ENCODE measurements at places on chromosomes 13 and 19.

DNA sequence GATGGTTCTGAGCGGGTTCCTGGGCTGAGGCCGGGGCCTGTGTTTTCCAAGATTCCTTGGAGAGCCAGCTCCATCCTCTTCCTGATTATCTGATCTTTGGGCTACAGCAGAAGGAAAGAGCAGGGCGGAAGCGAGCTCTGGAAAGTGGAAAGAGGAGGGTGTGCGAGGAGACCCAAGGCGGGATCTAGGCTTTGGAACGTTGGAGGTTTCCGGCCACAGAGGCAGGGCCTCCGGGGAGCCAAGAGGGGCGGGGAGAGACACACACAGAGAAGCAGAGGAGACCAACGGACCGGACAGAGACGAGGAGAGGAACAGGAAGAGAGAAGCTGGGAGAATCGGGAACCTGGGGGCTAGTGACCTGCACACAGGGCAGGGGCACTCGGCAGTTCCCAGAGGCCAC, at the start of gene CLEC11A:
Gene CLEC11A (plus strand): TSS at position 296 of the 400 bp plus-strand sequence. CDS start 162 bp downstream, outside the sequence.
- DNase-seq = no peak

GRCh38 chr13:31522396-31522795, 216.9 kb upstream of the RXFP2 start:
- DNase-seq = no peak

DNA sequence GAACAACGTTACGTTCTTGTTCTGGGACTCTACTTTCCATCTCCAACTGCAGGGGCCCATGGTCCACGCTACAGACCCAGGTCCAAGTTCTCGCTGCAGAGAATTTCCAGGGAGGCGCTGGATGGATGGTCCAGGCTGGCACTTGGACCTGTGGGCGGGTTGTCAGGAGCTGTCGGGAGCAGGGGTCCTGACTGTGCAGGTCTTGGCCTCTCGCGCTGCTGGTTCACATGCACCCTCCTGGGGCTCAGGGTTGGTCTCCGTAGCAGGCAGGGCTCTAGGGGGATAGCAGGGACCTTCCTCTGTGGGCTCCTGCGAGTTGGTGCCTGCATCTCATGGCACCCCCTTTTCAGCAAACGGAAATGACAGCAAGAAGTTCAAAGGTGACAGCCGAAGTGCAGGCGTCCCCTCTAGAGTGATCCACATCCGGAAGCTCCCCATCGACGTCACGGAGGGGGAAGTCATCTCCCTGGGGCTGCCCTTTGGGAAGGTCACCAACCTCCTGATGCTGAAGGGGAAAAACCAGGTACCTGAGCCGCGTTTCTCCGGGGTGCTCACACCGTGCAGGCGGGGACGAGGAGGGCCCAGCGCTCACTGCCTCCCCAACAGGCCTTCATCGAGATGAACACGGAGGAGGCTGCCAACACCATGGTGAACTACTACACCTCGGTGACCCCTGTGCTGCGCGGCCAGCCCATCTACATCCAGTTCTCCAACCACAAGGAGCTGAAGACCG, 6.6 kb downstream of the PTBP1 start:
- DNase-seq = no peak

DNA sequence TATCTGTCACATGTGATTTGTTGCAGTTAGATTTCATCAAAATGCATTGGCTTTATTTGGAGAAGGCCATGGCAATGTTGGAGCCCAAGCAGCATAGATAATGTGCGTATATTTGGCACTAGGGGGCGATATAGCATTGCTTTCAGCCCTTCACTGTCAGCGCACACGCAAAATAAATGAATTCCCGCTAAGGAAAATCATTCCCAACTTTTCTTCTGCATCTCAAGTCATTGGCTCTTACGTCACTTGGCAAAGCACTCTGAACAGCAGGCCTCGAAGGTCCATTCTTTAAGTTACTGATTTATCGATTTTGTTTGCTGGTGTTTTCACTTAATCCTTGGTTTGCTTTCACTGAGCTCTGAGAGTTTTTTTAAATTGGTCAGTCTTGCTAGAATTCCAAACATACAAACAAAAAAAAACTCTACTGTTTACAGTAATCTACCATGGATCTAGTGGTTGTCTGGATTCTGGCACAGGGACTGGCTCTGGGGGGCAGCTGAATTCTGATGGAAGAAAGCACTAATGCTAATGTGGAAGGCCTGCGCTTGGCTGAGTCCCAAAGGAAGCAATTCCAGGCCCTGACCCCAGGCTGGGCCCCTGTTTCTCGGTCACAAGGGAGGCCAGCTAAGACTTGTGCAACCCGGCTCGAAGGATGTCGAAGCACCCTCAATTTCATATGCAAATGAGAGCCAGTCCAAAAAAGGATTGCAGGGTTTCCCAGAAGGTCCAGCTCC, 97.7 kb upstream of the IPO5 start:
- DNase-seq = peak; percentile 69

GRCh38 chr19:17320435-17320834, 11.1 kb downstream of the DDA1 start:
- no peak for DNase-seq

DNA sequence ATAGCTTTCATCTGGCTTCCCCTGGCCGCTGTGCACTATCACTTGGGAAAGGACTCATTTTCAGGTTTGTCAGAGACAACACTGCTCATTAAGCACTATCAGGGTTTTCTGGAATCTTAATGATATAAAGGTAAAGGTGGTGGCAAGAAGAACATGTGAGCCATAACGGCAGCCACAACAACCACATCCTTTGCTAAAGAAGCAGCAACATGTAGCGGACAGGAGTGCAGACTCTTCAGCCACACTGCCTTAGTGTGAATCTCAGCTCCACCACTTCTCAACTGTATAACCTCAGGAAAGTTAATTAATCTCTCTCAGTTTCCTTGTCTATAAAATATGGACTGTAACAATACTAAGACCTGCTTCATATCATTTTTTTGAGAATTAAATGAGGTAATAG, 24.1 kb upstream of the MIR17HG start:
- no peak for DNase-seq

DNA sequence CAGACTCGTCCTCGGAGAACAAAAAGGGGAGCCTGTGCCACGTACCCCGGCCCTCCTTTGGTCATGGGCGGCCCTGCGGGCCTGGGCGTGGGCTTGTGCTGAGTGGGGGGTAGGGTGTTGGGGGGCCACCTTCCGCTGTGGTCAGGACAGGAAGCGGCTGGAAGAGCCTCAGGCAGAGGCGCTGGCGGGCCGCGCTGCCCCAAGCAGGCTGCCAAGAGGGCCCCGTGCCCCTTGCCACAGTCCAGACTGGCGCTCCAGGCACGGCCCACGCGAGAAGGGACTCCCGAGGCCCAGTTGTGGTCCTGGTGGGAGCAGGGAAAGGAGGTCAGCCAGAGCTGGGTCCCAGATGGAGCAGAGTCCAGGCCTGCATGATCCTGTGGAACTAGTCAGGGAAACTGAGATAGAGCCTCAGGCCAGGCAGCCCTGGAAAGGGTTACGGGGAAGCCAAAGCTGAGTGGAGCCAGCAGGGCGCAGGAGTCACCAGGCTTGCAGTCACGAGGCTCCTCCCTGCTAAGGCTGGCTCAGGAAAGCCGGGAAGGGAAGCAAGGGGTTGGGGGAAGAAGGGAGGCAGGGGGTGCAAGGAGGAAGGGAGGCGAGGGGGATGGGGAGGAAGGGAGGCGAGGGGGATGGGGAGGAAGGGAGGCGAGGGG, 135.0 kb downstream of the CRYL1 start:
- no peak for DNase-seq

GRCh38 chr19:39531834-39532232, 819 bp downstream of the EID2B start:
- DNase-seq = no peak

- DNase-seq = no peak
These were observed 44.3 kb downstream of the BBC3 start for GRCh38 chr19:47186446-47187334.

DNA sequence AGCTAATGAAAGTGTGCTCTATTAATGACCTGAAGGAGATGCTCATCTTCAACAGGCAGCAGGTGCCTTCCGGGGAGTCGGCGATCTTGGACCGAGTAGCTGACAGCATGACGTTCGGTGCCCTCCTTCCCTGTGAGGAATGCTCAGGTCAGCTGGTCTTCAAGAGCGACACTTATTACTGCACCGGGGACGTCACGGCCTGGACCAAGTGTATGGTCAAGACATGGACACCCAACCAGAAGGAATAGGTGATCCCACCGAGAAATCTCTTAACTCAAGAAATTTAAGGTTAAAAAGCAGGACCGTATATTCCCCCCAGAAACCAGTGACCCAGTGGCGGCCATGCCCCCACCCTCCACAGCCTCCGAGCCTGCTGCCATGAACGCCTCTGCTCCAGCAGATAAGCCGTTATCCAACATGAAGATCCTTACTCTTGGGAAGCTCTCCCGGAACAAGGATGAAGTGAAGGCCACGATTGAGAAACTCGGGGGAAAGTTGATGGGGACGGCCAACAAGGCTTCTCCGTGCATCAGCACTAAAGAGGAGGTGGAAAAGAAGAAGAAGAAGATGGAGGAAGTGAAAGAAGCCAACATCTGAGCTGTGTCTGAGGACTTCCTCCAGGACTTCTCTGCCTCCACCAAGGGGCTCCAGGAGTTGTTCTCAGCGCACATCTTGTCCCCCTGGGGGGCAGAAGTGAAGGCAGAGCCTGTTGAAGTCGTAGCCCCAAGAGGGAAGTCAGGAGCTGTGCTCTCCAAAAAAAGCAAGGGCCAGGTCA, 22.8 kb upstream of the ANKRD10 start:
- DNase-seq = no peak

GRCh38 chr19:53394522-53394973, 401 bp upstream of the ZNF765 start:
- DNase-seq = no peak

DNA sequence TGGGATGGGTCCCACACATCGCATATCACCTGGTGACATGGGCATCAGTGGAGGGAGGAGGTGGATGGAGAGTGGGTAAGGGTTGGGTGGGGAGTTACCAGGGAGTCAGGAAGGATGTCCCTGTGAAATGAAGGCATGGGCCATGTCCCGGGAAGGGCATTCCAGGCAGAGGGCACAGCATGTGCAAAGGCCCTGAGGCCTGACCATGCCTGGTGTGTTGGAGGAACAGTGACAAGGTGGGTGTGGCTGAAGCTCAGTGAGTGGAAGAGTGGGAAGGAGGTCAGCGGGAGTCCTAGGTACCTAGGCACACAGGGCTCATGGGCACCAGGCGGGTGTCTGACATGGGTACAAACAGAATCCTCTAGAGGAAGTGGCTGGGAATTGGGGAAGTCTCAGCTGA, 11.0 kb upstream of the COLGALT1 start:
- DNase-seq = no peak

GRCh38 chr19:49780861-49781260, 14.1 kb downstream of the AP2A1 start:
- no peak for DNase-seq

DNA sequence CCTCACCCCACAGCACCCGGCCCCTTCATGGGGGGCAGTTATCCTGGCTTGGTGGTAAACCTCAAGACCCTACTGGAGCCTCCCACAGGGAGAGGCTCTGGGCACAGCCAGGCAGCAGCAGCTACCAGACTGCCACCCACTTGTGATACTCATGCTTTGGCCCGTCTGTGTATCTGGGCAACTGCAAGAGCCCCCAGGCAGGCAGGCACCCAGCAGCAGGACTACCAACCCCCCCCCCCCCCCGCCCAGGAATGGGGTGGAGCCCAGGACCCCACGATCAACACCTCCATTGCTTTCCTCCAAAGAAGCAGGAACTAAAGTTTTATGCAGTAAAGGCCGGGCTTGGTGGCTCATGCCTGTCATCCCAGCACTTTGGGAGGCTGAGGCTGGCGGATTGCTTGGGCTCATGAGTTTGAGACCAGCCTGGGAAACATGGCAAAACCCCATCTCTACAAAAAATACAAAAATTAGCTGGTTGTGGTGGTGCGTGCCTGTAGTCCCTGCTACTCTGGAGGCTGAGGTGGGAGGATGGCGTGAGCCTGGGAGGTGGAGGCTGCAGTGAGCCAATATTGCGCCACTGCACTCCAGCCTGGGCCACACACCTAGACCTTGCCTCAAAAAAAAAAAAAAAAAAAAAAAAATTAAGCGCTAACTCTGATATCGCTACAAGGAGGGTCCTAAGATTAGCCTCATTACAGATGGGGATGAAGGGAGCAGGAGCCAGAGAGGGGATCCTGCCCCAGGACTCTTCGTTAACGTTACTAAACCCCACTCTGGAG, 1.1 kb upstream of the LYL1 start:
- no peak for DNase-seq

DNA sequence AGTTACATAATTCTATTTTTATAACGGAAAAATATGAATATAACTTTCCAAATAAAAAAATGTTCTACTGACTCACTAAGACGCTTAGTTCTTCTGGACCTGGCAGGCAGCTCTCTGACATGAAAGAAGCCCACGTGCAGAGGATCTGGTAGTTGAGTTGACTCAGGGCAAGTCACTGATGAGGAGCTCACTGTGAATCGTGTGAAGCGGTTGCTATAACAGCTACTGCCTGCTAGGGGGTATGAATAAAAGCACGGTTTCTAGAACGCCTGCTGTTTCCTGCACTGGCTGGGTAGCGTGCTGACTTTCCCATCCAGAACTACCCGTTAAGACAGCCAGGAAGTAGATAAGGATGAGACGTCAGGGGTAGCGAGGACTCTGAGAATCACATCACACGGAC, 54.7 kb upstream of the WASF3 start:
- DNase-seq = no peak

- no peak for DNase-seq
These were observed 460.0 kb downstream of the RFC3 start for GRCh38 chr13:34277936-34278335.

GRCh38 chr19:39941615-39942365, 7.4 kb upstream of the FCGBP start:
- DNase-seq = no peak

GRCh38 chr13:35157143-35157755, 215.2 kb downstream of the NBEA start:
- peak; percentile 64 for DNase-seq

DNA sequence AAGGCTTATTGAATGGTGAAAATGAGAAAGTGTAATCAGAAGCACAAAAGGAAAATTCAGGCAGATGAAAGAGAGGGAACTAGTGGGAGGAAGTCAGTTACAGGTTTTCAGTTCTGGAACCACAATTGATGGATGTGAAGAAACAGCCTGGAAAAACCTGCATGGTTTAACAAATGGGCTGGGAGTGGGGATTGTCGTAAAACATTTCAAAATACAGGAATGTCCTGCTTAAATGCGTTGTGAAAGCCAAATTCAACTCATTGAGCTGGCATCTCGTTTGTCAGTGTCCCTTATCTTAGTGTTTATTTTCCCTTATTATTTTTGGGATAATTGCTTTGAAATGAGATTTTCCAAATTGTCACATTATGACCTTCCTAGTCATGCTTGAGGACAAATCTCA, 106.5 kb upstream of the RFC3 start:
- no peak for DNase-seq

- DNase-seq = peak; percentile 76
These were observed 60.6 kb downstream of the NDFIP2 start for GRCh38 chr13:79541426-79542049.

GRCh38 chr13:51920267-51920666, 58.5 kb downstream of the CCDC70 start:
- DNase-seq = no peak

Measured in NCI-H1694 treated with DMSO at 0.1 percent for 48 hours (cell line).